ENCODE measurements at places on chromosomes 2 and 18.

DNA sequence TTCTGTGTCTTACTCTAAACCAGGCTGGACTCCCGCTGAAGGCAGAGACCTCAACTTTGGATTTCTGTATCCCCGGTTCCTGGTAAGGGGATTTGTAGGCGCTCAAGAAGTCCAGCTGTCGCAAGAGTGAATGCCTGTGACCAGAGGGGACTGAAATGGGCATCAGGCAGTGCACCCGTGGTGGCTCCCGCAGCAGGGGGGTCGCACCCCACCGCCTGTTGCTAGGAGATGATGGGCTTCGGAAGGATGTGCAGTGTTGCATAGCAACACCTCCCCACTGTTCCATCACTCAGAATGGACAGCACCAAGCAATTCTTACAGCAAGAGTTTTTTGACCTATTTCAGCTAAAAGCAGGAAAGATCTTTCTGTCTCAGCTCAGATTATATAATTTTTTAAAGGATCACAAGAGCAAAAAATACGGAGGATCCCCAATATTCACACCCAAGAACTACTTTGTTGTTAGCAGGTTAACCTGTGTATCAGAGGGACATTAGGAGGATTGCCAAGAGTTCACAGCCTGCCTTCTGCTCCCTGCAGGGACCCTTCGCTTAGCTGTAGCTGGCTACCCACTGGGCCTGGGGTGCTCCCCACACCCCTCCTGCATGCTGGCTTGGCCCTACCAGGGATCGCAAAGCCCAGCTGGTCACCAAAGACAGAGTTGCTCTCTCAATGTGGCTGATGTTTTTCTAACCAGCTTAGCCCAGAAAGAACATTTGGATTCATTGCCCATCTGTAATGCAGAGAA, 63.8 kb downstream of the SOWAHC start:
- no peak for DNase-seq

DNA sequence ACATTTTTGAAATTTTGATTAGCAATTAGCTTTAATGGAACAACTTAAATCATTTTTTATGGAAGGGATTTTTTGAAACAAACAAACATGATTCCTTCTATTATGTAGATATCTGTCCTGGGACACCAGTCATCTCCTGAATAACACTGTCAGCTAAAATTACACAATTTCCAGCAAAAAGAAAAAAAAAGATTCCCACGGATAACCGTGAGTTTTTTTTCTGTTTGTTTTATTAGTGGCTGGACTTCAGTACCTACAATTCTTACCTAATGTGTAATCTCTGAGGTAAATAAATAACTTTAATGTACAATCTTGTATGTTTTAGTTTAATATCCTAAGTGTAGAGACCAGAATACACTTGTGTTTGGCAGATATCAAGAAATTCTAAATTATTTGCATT, 126.6 kb upstream of the KYNU start:
- no peak for DNase-seq

DNA sequence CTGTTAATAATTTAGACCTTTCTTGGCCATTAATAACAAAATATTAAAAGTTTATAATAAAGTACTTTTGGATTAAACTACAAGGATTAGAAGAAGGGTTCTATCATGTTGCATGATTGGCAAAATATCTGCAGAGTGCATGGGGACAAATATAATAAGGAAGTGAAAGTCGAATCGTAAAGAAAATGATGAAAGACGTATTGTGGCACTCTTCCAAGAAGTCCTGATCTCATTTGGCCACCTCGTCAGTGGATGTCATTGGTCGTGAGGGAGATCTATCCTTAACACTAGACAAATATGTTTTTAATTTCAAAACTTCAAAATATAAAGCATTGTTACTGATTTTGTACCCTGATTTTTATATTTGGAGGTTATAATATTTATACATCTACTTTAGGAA, 197.7 kb upstream of the STON1 start:
- DNase-seq = peak; percentile 9

DNA sequence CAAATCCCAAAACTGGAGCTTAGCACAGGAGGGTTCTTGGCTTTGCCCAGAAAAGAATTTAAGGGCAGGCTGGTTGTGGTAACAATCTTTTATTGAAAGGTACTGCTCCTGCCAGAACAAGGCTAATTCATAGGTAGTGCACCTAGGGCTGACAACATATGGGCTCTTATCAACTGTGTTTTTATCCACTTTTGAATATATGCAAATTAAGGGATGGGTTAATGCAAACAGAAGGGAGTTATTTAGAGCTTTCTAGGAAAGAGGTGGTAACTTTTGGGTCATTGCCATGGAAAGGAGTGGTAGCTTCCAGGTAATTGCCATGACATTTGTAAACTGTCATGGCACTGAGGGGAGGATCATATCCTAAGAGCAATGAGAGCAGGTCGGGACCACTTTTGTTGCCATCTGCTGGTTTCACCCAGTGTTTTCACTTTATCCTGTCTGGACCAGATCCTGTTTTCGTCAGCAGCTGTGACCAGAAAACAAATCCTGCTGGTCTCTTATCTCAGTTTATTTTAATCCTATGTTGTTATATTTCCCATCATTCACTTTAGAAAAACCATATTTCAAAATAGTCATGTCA, 981 bp downstream of the C2orf66 start:
- DNase-seq = peak; percentile 79

- peak; percentile 50 for DNase-seq
Measured at GRCh38 chr2:179825494-179825893, 35.9 kb downstream of the ZNF385B start.

GRCh38 chr2:123002660-123003248, 1022.3 kb upstream of the CNTNAP5 start:
- no peak for DNase-seq

DNA sequence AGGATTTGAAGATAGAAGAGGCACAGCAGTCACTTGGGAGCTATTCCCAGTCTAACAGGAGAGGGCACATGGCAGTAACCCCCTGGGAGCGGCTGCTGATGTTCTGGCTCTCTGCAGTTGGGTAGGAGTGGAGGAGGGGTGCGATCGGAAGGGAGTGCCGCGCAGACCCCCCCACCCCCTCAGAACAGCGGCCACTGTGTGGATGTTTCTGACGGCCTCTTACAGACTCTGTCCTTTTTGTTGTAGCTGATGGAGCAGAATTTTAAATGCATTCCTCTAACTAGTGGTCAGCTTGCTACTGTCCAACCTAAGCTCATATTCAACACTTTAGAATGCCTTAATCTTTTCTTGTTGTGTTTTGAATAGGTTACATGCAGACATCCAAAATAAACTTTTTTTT, 127.9 kb downstream of the AGAP1 start:
- DNase-seq = no peak

GRCh38 chr2:42906557-42907411, 114.4 kb upstream of the HAAO start:
- DNase-seq = peak; percentile 86

GRCh38 chr2:60899892-60900249, 18.5 kb downstream of the REL start:
- DNase-seq = no peak

GRCh38 chr18:44937960-44938719, 257.5 kb downstream of the SETBP1 start:
- DNase-seq = peak; percentile 94

GRCh38 chr2:234823877-234824376, 127.9 kb upstream of the SH3BP4 start:
- no peak for DNase-seq

- no peak for DNase-seq
Measured at GRCh38 chr2:11375689-11376027, 31.2 kb upstream of the ROCK2 start.

DNA sequence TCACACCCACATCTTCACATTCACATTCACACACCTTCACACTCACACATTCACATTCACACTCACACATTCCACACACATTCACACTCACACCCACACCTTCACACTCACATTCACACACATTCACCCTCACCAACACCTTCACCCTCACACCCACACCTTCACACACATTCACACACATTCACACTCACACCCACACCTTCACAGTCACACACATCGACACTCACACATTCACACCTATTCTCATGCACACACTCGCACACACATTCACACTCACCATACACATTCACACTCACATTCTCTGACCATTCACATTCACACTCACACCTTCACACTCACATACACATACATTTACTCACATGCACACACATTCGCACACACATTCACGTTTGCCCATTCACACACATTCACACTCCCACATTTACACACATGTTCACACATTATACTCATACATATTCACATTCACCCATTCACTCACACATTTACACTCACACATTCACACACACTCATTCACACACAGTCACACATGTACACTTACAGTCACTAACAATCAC, 62.7 kb downstream of the BIN1 start:
- DNase-seq = no peak

DNA sequence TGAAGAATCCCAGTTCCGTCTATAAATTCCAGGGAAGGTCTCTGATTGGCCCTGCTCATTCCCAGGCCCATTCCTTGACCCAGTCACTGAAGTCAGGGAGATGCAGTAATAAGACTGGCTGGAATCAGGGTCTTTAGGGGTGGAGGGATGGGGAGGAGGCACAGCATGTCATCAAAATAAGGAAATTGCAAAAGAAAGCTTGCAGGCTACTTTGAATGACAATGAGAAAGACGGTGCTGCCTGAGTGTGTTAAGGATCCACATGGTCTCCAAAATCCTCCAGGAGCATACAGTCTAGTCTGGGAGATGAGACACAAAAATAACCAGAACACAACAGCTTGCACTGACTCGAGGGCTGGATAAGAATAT, 2.0 kb upstream of the DES start:
- DNase-seq = no peak

DNA sequence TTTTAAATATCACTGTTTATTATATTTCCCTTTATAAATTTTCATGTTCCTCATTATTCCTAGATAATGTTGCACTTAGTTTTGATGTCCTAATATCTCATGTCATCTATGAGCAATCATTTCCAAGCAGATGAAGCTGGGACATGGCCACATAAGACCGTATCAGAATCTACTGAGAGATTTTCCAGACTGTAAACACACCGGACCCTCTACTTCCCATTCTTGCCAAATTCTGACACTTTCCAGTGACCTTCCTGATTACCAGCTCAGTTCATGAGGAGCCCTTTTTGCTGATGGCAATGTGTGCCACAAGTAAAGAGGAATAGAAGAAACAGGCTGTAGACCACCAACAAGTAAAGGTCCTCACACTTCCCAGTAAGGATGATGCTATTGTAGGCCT, 20.3 kb upstream of the PDE1A start:
- DNase-seq = no peak

GRCh38 chr18:31129398-31130115, 27.3 kb upstream of the DSC2 start:
- no peak for DNase-seq

- DNase-seq = no peak
Measured at GRCh38 chr18:35345460-35345921, 1.3 kb upstream of the ZNF24 start.

GRCh38 chr18:77249569-77250500, at the start of gene GALR1:
GALR1 (plus strand) TSS chr18:77249848; CDS start chr18:77250549, 701 bp downstream.
- no peak for DNase-seq

Data from NCI-H82 (cell line).